ENCODE measurements at places on chromosomes 3 and 15.

DNA sequence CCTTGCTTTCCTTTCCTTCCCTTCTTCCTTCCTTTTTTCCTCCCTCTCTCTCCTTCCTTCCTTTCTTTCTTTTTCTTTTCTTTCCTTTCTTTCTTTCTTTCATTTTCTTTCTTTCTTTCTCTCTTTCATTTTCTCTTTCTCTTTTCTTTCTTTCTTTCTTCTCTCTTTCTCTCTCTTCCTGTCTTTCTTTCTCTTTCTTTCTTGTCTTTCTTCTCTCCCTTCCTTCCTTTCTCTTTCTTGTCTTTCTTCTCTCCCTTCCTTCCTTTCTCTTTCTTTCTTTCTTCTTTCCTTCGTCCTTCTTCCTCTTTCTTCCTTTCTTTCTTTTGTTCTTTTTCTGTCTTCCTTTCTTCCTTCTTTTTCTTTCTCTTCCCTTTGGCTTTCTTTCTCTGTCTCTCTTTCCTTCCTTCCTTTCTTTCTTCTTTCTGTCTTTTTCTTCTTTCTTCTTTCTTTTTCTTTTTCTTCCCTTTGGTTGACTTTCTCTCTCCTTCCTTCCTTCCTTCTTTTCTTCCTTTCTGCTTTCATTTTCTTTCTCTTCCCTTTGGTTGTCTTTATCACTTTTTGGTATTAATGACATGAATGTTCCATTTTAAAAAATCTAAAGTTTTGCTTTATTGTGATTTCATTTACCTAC lies 496.4 kb upstream of the CBLB start:
- no peak for DNase-seq

DNA sequence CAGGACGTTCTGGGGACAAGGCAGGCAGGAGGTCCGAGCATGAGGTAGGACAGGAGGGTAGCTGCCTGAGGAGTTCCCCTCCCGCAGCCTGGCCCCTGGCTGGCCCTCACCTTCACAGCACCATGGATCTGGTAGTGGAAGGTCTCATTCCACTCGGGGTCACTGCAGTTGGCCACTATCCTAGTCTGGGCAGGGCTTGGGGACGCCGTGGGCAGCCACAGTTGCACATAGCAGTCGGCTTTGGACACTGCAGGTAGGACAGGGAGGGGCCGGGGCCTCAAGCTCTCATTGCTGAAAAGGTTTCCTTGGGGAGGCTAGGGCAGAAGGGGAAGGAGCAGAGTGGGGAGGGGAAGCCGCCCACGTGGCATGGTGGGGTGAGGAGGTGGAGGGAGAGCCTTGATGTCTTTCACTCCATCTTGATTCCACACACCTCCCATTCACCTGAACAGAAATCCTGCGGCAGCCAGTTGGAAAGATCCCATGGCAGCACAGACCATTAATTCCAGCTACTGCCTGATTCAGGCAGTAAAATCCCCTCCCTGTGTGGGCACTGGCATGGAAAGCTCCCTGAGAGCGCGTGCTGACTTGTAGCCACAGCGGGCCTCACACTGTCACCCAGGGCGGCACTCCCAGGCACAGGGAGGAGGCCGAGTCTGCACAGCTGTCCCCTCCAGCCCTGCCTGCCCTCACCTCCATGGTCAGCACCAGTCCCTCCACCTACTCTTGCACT lies 2.1 kb downstream of the PLA2G4F start:
- DNase-seq: no peak

DNA sequence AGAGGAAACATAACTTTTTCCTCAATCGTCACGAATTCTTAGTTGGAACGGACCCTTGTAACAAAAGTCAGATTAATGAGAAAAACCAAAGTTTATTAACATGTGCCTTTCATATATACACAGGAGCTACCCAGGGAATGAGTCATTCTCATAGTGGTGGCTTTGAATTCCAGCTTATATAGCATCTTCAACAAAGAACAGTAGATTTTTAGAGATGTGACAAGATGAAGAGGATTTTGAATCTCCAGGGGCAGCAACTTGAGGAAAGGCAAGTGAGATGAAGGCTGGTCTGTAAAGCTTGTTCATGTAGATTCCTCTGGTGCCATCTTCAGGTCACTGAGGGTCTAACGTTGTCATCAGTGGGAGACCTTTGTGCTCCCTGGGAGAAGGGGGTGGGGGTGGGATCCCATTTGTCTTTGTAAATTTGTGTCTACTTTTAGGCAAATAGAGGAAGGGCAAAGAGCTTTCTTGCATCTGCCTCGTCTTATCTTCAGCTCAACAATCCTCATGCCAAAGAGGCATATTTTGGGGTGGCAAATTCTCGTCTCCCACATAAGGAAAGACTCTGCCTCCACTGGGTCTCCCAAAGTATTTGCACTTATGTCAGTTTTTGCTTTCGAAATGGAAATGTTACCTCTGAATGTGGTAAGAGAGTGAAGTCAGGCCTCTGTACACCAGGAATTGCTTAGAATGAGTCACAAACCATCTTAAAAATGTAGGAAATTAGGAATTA lies 29.5 kb downstream of the CLEC3B start:
- DNase-seq: no peak

- no peak for DNase-seq
Observed at GRCh38 chr3:183807209-183807728, 18.1 kb downstream of the MAP6D1 start.

- DNase-seq: no peak
Observed at GRCh38 chr3:76436894-76437293, 603.0 kb upstream of the ROBO2 start.

- no peak for DNase-seq
Observed at GRCh38 chr15:63460210-63461155, 43.9 kb upstream of the USP3 start.

- DNase-seq: no peak
Observed at GRCh38 chr15:95078003-95078402, 846.6 kb downstream of the MCTP2 start.

GRCh38 chr15:74196175-74196574 lies 6.4 kb downstream of the STRA6 start:
- DNase-seq: no peak

GRCh38 chr3:100525753-100526612 lies 33.6 kb downstream of the TMEM45A start:
- DNase-seq: no peak

GRCh38 chr3:152305075-152305474 lies 36.3 kb downstream of the MBNL1 start:
- no peak for DNase-seq

GRCh38 chr3:113485161-113485609 lies 29.8 kb downstream of the SPICE1 start:
- DNase-seq: no peak

DNA sequence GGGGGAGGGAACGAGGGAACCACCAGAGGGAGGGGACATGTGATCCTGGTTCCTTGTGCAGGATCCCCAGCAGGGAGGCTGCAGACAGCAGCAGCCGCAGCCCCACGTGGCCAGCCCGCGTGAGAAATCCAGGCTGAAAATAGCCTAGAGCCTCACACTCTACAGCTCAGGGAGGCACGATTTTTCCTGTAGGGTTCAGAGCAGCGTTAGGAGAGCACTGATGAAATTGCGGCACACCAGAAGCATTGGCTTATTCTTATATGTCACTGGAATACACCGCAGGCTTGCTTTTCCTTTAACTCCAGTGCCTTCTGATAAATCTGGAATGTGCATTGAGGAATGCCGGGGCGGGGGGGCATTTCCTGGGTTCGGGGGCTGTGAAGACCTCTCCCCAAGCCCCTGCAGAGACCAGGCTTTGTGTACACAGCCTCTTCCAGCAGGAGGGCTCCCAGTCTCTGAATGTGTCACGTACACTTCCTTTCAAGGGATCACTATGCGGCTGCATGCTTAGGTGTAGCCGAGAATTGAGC lies 193.0 kb downstream of the ATP10A start:
- no peak for DNase-seq

DNA sequence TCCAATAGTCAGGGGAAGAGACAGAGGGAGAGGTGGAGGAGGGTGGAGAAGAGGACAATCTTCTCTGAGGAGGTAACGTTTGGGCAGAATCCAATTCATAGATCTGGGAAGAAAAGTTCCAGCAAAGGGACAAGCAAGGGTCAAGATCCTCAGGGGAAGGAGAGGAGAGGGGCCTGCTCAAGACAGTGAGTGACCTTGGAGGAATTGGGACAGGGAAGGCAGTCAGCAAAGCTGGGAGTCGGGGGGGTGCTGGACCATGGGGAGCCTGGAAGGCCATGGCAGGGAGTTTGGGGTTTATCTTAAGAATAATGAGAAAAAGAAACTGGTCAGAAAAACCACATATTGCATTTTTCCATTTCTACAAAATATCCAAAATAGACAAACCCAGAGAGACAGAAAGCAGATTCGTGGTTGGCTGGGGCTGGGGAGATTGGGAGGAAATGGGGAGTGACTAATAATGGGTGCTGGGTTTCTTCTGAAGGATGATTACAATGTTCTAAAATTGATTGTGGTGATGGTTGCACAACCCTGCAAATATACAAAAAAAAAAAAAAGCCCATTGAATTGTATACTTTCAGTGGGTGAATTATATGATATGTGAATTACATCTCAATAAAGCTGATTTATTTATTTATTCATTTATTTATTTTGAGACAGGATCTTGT lies 19.6 kb upstream of the SRP14 start:
- DNase-seq: no peak

DNA sequence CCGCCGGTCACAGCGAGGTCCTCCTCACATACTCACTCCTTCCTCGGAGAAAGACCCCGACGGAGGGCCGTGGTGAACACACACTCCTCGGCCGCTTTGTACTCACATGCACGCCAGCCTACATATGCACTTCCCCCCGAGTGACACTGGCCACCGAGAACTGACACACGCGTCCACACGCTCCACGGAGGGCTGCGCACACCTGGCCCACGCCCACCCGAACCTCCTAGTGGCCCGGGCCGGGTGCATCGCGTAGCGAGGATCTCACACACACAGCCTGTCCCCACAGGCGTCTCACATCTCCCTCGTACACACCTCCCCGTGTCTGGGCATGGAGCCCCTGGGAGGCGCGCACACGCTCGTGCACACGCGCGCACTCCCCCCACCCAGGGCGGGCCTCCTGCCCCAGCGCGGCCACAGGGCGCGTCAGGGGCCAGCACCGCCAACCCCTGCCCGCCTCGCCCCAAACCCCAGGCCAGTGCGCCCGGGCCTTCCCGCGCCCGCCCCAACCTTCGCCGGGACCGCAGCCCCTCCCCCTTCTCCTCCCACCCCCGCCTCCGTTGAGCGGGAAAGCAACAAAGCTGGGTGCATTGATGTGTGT lies 411 bp upstream of the C3orf70 start:
- DNase-seq: no peak

GRCh38 chr3:61141227-61141626 lies 110.0 kb downstream of the FHIT start:
- DNase-seq: no peak

DNA sequence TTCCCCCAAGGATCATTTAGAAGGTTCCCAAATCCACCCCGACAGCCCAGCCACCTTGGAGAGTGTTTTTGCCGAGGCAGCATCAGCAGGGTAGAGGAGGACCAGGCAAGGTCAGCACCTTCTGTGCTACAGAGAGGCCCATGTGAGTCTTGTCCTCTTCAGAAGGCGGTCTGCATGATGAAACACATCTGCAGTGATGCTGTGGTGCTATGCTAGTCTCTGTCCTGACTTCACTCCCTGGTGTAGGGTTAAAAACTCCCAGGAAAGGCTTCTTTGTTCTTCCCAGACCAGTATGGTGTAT lies 87.9 kb downstream of the ITPR1 start:
- no peak for DNase-seq

DNA sequence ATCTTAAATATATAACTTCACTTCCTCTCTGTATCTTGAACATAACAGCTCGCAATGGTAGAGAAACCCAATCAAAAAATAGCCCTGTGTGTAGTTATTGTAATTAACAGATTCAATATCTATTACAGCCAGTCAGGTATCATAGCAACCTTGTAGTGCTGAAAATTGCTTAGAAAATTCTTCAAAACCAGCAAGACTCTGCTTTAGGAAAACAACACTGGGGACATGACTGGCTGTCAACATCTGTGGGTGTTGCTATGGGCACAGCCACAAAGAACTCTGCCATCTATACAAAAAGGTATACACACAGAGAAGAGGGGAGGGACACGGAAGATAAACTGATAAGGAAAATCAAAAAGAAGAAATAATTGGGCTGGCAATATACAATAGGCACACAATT lies 101.2 kb downstream of the WDR72 start:
- no peak for DNase-seq

GRCh38 chr3:86578071-86578470 lies 412.9 kb downstream of the VGLL3 start:
- DNase-seq: no peak

DNA sequence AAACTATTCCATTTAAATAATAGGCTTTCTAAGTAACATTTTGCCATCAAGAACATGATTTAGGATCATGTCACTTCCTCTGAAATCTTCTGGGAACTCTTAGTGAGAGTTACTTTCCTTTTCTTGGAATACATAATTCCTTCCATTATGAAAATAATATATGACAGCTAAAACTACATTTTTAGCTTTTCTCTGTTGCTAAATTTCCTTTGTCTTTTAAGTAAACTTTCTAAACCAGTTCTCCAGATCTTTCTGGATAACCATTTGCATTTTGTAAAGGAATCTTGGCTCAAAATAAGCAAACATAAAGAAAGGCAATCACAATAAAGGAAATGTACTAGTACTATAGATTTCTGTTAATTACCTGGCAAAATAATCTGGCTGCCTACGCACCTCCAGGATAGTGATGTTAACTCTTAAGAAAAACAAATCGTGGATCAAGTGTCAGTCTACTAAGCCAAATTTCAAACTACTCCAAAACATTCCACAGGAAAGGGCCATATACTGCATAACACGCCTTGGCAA lies 165.7 kb downstream of the ZNF385D start:
- no peak for DNase-seq

- no peak for DNase-seq
Observed at GRCh38 chr3:28672406-28672805, 323.8 kb upstream of the AZI2 start.

DNA sequence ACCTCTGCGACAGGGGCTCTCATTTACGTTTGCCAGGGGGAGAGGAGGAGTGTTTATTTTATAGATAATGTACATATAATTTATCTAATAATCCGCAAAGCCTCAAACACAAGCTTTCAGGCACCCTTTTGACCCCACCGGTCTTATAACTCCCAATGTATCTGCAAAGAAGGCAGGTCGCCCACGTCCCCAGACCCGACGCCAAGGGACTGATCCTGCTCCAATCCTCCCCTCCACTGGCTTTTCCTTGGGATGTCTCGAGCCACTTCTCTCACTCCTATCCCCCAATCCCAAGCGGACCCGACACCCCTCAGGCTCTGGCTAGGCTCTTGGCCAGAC lies 452 bp downstream of the DCP1A start:
- no peak for DNase-seq

GRCh38 chr3:123805101-123805500 lies 79.0 kb downstream of the MYLK start:
- DNase-seq: no peak

DNA sequence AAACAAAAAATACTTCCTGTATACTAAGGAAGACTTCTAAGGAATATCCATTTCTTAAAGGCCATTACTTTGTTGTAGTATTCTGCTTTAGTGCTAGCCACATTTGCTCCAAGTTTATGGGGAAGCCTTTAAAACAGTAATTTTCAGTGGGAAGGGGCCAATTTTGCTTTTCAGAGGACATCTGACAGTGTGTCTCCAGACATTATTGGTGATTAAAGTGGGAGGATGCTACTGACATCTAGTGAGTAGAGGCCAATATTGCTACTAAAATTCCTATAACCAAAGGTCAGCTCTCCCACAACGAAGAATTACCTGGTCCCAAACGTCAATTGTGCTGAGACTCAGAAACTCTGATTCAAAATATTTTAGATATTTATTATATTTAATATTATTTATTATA lies 24.8 kb downstream of the SLC28A2 start:
- no peak for DNase-seq

GRCh38 chr15:41829959-41830646 lies 2.2 kb downstream of the JMJD7 start:
- DNase-seq: no peak
